ENCODE measurements at places on chromosomes 1 and 21.

- DNase-seq = no peak
Measured at GRCh38 chr1:24418898-24419628, 3.5 kb downstream of the NIPAL3 start.

DNA sequence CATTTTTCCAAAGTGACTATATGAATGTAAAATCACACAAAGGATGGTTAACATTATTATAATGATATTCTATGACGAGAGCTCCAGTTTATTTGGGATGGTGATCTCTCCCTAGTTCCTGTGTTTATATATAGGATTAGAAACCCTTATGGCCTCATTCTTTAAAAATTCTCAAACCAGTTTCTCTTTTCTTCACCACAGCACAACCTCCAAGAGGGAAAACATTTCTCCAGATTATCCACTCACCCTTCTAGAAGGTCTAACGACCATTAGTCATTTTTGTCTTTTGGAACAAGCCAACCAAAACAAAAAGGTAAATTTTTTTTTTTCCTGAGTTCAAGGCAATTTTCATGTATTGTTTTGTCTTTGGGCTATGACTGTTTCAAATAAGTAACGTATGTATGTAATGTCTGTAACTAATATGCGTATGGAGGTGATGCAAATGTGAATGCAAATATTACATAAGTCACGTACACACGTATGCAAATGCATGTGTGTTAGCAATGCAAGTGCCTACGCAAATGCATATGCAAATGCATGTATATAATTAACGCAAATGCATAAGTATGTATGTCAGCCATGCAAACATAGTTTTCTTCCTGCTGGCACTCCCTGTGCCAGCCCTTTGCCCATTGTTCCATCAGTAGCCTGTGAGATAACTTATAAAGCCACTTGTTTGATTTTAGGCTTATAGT is 72.5 kb upstream of the MORC3 start:
- no peak for DNase-seq

GRCh38 chr1:223135176-223135942 is 7.7 kb downstream of the TLR5 start:
- no peak for DNase-seq

DNA sequence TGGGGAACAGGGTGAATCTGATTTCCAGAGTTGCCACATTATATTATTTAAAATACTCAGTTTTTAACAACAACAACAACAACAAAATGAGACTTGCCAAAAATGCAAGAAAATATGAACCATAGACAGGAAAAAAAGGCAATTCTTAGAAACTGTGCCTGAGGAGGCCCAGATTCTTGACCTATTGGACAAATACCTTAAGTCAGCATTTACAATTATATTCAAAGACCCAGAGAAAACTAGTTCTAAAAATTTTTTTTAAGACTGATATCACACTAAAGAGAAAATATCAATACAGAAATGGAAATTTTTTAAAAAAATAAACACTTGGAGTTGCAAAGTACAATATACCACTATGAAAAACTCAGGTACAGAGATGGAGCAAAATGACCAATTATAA is 152.8 kb upstream of the LYPLAL1 start:
- no peak for DNase-seq

DNA sequence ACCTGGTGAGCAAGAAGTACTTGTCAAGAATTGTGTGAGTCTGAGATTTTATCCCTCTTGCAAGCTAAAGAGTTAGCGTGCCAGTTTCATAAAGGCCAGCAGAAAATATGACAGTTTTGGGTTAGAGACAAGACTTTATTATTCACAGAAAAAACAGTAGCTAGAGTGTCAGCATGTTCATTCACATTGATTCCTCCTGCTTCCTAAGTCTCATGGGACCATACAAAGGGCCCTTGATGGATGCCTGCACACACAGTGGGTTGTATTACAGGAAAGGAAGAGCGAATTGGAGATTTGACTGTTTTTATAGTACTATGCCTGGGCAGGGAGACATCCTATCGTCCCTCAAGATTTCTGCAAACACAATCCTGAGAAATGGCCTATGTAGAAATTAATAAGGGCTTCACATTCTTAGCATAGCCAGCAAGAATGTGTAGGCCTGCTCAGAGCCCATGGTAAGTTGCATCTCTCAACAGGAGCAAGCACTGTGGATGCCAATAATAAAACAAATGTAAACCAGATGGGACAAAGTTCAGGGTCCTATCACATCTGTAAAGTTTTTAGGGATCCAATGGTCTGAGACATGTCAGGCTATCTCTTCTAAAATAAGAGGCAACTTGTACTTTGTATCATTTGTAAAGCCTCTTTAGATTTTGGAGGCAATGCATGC is 4.0 kb upstream of the ASPM start:
- DNase-seq = no peak

DNA sequence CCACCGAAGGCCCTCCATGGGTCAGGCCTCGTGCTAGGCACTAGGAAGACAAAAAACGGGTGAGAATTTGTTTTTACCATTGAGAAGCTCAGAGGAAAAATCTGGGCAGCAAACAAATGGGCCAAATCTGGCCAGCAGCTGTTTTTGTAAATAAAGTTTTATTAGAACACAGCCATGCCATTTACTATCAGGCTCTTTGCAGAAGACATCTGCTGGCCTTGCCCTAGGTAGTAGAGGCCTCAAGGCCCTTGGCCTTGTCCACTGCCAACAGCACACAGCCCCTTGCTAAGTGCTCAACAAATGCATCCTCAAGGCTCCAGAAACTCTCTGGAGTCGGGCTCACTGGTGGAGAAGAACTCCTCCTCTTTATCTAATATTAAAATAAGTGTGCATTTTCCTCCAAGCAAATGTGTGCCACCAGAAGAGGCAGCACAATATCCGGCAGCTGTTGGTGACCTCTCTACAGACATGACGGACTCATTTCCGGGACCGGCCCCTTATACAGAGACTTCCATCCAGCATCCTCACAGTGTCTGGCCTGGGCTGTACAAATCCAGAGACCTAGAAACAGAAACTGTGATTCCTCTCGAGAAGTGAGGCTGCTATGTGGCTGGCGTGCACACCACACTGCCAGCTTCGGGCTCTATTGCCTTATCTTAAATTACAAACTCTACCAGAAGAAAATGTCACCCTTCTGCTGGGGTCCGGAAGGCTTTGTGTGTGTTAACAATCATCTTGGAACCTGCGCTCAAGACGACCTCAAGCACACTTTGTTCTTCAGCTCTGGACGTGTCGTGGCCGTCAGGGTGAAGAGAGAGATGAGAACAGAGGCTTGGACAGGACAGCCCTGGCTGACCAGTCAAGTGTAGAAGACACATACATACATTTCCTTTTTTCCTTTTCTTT is 203.9 kb downstream of the TOMM20 start:
- DNase-seq = no peak

DNA sequence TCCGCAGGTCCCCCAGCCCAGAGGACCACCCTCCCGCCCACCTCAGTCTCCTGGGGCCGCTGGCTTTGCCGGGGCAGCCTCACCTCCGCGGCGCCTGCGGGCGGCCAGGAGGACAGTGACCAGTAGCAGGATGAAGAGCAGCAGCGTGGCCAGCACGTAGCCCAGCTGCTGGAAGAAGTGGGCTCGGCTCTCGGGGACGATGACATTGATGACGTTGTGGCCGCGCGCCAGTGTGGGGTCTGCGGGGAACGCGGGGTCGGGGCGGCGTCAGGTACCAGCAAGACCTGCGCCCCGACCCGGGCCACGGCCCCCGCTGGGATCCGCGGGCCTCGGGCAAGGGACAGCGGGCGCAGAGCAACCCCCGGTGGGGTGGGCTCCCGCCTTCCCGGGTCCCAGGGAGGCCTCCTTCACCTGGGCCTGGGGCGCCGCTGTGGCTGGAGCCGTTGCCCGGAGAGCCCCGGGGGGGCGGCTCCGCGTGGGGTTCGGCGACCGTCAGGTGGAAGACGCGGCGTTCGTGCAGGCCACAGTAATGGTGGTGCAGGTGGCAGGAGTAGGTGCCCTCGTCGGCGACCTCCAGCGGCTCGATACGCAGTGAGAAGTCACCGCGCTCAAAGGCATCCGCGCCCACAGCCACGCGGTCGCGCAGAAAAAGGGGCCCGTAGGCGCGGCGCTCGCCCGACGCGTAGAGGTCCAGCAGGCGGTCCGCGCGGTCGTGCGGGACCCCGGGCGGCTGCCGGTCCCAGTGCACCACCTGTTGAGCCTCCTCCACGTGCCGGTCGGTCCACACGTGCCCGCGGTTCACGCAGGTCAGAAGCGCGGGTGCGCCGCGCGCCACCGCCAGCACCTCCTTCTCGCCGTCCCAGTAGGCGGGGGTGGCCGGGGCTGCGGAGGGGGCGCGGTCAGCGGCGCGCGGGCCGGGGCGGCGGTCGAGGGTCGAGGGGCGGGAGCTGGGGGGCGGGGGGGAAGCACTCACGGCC is 3.8 kb downstream of the MXRA8 start:
- no peak for DNase-seq

DNA sequence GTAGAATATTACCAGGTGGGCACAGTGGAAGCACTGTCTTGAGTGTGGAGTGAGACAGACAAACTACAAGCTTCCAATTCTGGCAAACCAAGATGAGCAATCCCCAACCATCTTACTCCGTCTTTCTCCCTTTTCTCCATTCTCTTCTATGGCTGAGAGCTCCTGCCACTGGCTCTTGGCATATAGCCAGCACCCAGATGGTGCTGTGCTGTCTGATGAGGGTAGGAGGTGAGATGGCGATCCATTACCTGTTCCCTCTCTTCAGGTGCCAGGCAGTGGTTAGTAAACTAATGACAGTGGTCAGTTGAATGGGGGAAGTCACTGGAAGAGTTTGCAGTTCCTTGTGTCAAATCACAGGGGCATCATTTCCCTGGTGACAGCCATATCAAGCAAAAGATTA is 108.4 kb downstream of the FNBP1L start:
- DNase-seq = peak; percentile 23

- DNase-seq = no peak
Measured at GRCh38 chr1:160007577-160008200, 24.1 kb downstream of the PIGM start.

DNA sequence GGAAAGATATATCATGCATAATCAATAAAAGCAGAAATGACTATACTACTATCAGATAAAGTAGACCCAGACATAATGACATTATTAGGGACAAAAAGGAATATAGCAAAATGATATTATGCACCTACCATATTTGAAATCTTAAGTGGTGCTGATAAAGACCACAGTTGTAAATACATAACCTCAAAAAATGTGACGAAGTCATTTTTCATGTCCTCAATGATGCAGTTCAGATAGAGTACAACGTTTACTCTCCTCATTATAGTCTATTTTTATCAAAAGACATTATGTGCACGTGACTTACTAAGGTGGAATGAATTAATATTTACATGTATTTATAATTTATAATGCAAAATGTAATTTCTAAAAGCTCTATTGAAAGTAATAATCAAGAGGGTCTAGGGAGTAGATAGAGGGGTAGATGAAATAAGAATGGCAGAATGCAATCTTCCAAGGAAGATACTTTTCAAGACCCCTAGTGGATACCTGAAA is 61.7 kb upstream of the TNFSF4 start:
- DNase-seq = no peak

DNA sequence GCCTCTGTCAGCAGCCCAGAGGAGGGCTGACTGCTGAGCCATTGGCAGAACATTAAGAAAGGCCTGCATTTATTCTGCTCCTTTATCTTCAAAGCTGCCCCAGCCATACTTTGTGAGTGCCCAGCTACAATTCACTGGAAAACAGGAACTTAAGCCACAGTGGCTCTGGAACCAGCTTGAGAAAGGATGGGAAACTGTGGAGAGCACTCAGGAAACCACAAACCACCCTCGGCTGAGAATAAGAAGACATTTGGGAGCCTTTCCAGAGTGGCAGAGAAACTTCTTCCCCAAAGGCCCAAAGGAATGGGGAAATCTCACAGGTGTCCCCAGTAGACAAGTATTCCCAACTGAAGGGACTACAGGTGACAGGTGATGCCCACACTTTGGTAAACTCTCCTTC is 1.8 kb downstream of the LAMB3 start:
- no peak for DNase-seq

GRCh38 chr1:93705892-93706500 is 24.4 kb upstream of the BCAR3 start:
- no peak for DNase-seq

- no peak for DNase-seq
Measured at GRCh38 chr1:165899461-165899941, 72.1 kb downstream of the UCK2 start.

DNA sequence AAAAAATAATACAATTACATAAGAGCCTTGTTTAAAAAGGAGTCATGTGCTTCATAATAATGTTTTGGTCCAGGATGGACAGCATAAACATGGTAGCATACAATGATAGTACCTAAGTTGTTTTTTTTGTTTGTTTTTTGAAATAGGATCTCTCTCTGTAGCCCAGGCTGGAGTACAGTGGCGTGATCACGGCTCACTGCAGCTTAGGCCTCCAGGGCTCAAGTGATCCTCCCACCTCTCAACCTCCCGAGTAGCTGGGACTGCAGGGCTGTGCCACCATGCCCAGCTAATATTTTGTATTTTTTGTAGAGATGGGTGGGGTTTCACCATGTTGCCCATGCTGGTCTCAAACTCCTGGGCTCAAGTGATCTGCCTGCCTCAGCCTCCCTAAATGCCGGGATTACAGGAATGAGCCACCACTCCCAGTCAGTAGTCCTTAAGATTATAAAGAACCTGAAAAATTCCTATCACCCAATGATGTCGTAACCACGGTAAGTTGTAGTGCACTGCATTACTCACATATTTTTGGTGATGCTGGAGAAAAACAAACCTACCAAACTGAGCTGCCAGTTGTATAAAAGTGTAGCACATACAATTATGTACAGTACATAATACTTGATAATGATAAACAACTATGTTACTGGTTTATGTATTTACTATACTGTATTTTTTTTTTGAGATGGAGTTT is 22.4 kb upstream of the RCOR3 start:
- no peak for DNase-seq

DNA sequence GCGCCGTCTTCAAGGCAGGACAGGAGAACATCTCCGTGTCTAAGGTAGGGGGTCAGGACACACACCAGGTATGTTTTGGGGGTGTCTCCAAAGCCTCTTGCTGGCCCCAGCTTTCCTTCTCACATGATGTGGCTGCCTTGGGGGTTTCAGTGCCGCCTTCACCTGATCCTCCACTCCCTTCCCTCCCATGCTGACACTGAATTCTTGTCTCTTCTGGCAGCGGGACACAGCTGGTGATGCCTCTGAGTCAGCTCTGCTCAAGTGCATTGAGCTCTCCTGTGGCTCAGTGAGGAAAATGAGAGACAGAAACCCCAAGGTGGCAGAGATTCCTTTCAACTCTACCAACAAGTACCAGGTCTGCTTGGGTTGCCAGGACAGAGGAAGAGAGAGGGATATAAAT is 13.5 kb downstream of the ATP1A2 start:
- DNase-seq = no peak

- DNase-seq = no peak
Measured at GRCh38 chr21:34647555-34647954, 21.2 kb upstream of the CLIC6 start.

DNA sequence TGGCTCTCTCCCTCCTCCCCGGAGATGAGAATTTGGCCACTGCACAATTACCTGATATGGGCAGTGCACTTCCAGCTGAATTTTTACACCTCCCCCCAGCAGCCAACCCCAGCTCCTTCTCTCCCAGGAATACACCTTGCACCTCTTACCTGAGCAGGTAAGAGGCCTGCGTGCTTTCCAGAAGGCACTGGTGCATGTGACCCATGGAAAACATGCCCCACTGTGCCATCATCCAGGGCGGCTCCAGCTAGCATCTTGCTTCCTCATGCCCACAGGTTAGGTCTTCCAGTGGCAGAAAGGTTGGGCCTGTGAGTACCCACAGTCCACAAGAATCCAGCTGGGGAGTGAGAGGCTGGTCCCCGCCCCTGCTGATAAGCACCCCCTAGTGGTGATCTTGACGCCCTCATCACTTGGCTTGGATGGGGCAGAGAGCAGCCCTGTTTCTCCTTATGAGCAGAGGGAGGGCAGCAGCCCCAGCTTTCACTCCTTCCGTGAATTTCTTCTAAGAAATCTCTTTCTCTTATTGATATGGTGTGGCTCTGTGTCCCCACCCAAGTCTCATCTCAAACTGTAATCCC is 57.8 kb downstream of the EDARADD start:
- DNase-seq = no peak

Data from COR-L47 (cell line).